ENCODE measurements at places on chromosomes 3 and 15.

GRCh38 chr3:25096536-25096935 lies 331.5 kb upstream of the RARB start:
- DNase-seq: no peak

- DNase-seq: no peak
These were observed 59.1 kb downstream of the DRD3 start for GRCh38 chr3:114119776-114120175.

GRCh38 chr15:48573780-48574179 lies 71.7 kb downstream of the FBN1 start:
- DNase-seq: no peak

DNA sequence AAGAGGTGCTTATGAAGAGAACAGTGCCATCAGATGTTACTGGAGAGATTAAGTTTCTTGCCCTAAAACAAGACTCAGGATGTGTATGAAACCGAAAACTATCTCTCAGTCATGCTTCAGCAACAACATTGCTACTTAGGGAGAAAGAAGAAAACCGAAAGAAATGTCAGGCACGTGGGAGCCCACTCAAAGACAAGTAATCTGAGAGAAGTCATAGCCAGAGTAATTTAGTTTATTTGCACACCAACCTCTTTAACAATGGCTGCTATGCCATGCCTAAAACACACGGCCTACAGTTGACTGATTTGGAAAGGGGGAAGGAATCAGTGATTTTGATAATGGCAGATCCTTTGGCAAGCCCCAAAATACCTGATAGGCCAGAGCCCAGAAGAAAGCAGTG lies 162.9 kb downstream of the TIGIT start:
- DNase-seq: no peak

DNA sequence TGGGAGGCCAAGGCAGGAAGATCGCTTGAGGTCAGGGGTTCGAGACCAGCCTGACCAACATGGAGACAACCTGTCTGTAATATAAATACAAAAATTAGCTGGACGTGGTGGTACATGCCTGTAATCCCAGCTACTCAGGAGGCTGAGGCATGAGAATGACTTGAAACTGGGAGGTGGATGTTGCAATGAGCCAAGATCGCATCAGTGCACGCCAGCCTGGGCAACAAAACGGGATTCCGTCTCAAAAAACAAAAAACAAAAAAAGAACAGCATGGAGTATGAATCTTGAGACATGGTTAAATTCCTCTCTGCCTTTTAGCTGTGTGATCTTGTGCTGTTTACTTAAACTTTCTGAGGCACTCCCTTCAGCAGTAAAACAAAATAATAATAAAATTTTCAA lies 244.9 kb downstream of the FGF12 start:
- no peak for DNase-seq

GRCh38 chr3:107184375-107184774 lies 192.9 kb upstream of the CCDC54 start:
- no peak for DNase-seq

- no peak for DNase-seq
These were observed 41.5 kb downstream of the TBC1D2B start for GRCh38 chr15:78035861-78036476.

DNA sequence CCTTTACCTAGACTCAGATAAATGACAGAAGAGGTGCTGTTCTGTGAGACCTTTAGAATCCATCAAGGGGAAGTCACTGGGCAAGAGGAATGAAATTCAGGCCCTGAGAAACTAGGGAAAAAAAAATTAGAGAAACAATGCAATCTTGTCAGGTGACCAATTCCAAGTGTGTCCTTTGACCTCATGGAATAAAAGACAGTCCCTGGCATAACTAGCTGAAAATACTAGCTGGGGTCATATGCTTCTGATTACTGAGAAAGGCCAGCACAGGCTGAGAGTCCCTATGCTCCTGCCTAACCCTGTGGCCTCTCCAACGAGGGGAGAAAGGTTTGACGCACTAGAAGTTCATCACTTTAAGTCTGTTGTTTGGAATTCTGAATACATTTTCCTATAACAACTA lies 167.3 kb downstream of the XXYLT1 start:
- DNase-seq: no peak

DNA sequence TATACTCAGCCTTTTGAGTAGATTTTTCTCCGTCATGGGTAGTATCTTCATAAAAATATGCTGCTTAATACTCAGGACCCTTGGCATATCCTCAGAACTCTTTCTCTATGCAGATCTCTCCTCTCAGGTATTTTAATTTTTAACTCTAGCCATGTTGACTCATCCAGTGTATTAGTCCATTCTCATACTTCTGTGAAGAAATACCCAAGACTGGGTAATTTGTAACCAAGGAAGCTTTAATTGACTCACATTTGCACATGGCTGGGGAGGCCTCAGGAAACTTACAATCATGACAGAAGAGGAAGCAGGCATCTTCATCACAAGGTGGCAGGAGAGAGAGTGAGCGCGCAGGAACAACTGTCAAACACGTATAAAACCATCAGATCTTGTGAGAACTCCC lies 129.3 kb upstream of the CD96 start:
- no peak for DNase-seq

DNA sequence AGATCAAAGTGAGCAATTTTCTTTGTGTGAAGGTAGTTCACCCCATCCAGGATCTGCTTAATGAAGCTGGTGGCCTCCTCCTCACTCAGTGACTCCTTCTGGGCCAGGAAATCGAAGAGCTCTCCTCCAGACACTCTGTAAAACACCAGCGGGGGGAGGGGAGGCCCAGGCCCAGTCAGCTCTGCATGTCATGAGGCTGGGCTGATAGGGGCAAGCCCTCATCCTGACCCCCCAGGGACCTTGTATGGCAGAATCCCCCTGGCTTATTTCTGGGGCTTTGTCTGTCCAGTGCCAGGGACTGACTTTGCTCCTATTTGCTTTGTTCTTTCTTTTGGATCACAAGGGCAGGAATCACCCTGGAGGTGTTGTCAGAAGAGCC lies 74.9 kb downstream of the DAPK2 start:
- no peak for DNase-seq

GRCh38 chr3:69359916-69360315 lies 26.0 kb downstream of the FRMD4B start:
- DNase-seq: no peak

- DNase-seq: peak; percentile 30
These were observed 23.8 kb downstream of the RLBP1 start for GRCh38 chr15:89197503-89197971.

GRCh38 chr15:67062369-67062985 lies 2.9 kb upstream of the SMAD3 start:
- no peak for DNase-seq

GRCh38 chr3:151265866-151266265 lies 12.5 kb downstream of the P2RY14 start:
- no peak for DNase-seq

DNA sequence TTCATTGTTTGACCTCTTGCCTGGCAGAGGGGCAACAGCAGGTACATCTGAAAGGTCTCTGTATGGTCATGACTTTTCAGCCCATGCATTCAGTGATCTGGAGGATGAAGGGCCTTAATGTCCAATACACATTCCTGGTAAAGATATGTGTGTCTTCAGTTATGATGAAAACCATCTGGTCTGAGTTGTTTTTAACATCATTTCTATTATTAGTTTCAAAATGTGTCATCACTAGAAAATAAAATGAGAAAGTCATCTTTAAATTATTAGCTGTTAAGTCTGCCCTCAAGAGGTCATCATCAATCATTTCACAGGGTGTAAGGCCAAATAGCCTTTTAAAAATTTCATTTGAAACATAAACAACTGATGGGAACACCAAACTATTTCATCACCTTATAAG lies 92.1 kb upstream of the PLSCR4 start:
- DNase-seq: no peak

- no peak for DNase-seq
These were observed 50.5 kb upstream of the FBN1 start for GRCh38 chr15:48695827-48696573.

- DNase-seq: no peak
These were observed 182.4 kb downstream of the UACA start for GRCh38 chr15:70580958-70581357.

GRCh38 chr15:32899126-32899596 lies 181.4 kb downstream of the GREM1 start:
- peak; percentile 5 for DNase-seq

- no peak for DNase-seq
These were observed 46.6 kb upstream of the TCF12 start for GRCh38 chr15:56871867-56872266.

DNA sequence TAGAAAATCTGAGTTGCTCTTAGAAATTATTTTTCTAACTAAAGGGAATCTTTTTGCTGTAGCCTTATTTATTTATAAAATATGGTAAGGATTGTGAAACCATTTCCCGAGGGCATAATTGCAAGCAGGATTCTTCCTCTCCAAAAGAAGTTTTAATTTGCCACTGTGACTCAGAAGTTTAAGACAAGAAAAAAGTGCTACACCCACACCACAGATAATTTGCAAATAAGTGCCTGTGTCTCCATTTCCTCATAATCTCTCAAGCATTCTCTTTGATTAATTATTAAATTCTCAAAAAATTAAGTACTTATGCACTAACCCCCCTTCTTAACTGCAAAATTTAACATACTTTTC lies 43.6 kb downstream of the RASA2 start:
- DNase-seq: no peak

- DNase-seq: no peak
These were observed 319.6 kb upstream of the TBC1D5 start for GRCh38 chr3:18061737-18062656.

DNA sequence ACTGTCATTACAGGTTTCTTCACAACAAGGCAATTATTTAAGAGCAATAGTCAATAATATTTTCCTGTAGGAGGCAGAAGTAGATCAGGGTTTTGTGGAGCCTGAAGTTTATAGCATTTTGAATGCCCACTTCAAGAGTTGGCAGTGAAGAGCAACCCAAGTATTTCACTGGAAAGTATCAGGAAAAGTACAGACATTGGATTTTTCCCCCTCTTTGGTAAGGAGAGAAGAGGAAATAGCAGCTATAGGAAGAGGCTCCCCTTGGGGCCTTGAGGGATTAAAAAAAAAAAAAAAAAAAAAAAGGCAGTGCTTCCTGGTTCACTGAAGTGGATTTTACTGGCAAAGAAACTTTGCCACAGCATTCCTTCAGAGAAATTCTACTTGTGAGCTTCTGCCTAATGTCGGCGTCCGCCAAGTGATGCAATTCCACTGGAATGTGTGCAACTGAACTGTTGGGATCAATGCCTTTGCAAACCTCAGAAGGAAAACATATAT lies 5.7 kb upstream of the CNTN6 start:
- no peak for DNase-seq

DNA sequence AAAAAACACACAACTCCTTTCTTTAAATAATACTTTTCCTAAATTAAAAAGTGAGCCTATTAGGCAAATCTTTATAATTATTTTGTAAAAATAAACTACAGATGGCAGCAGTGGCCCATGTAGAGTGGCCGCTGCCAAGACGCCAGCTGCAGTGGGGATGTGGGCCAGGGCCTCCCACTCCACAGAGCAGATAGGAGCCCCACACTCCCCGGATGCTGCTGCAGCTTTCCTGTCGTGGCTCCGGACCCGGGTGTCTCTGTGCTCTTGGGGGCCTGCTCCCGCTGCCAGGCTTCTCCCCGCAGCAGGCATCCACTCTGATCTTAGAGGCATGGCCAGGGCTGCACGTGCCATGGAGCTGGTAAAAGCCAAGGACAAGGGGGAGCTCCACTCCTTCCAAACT lies 67.5 kb downstream of the PROS1 start:
- DNase-seq: no peak

GRCh38 chr3:147425388-147425850 lies 16.3 kb downstream of the ZIC1 start:
- DNase-seq: no peak

DNA sequence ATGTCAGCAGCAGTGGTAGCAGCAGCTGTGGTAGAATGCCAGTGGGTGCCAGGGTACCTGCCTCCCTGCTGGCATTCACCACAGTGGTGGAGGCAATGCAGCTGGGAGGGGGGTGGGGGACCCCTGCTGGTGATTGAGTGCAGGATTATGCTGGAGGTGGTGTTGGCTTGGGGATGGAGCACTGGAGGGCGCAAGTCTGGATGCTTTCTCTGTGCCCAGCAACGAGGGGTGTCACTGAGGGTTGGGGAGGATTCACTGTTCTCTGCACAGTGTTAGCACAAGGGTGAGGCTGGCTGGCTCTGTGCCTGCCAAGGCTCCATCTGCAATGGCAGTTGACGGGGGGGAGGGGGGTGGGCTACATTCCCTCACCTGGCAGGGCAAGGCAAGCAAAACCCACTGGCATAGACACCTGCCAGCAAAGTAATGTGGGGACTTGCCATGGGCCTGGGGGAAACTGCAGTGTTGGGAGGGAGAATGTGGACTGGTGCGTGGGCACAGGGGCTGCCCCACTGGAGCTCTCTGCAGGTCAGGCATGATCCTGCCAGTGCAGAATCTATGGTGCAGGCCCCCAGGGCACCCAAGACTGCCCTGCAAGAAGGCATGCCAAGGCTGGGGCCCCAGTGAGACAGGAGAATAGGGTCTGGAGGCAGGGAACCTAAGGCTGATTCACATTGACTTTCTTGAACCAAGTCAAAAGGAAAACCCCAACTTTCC lies 64.3 kb downstream of the MINDY4B start:
- no peak for DNase-seq

GRCh38 chr15:83398626-83399025 lies 48.5 kb upstream of the SH3GL3 start:
- DNase-seq: no peak

DNA sequence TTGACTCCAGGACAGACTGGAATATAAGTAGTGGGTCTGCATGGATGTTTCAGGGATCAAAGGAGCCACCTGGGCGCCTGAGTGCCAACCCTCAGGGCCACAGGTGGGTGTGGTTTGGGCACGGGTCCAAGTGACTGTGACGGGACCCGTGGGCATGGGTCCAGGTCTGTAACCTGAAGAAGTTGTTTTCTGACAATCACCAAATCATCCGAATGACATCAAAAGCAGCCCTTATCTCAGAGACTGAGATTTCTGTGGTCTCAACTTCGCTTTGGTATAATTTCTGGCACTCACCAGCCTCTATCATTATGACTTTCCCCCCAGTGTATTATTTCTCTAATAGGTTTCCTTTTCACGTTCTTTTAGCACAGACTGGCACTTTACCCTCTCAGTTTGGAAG lies 24.4 kb downstream of the RLBP1 start:
- DNase-seq: no peak

- DNase-seq: no peak
These were observed 1.9 kb downstream of the P2RY12 start for GRCh38 chr3:151382671-151383070.

- DNase-seq: no peak
These were observed 34.7 kb downstream of the RPL22L1 start for GRCh38 chr3:170835336-170835735.

DNA sequence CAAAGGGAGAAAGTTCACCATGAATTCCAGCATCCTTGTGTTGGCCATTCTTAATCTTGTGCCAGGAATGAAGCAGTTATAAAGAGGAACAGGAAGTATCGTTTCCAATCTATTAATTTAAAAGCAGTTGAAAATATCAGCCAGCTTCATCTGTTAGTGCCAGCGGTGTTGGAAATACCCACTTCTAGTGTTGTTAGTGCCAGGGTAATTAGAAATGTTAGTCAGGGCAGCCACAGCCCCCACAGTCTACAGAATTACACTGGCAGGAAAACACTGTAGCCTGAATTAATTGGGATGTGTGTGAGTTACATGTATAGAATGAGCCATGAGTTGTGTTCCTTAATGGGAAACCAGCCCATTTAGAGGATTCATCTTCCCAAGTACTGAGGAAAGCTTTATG lies 127.8 kb downstream of the GHSR start:
- DNase-seq: no peak
